ENCODE measurements at places on chromosomes 4 and X.
A peak's percentile ranks its signal among the peaks of the same experiment; 100 is the strongest.

DNA sequence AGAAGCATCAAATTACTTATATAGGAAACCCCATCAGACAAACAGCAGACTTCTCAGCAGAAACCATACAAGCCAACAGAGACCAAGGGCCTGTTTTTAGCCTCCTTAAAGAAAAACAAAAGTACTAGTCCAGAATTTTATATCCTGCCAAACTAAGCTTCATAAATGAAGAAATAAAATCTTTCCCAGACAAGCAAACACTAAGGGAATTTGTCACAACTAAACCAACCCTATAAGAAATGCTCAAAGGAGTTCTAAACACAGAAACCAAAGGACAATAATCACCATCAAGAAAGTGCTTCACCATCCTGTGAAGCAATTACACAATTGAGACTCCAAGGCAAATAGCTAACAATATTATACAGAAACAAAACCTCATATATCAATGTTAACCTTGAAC is 238.6 kb downstream of the NKX6-1 start:
- no peak for DNase-seq

GRCh38 chr4:159608436-159608835 is 505.6 kb downstream of the RAPGEF2 start:
- no peak for DNase-seq

GRCh38 chrX:106752101-106752678 is 25.7 kb downstream of the RNF128 start:
- DNase-seq = peak; percentile 0

GRCh38 chr4:184728858-184729257 is 5.0 kb downstream of the CENPU start:
- no peak for DNase-seq

GRCh38 chrX:7689791-7690412 is 153.1 kb upstream of the VCX start:
- no peak for DNase-seq

DNA sequence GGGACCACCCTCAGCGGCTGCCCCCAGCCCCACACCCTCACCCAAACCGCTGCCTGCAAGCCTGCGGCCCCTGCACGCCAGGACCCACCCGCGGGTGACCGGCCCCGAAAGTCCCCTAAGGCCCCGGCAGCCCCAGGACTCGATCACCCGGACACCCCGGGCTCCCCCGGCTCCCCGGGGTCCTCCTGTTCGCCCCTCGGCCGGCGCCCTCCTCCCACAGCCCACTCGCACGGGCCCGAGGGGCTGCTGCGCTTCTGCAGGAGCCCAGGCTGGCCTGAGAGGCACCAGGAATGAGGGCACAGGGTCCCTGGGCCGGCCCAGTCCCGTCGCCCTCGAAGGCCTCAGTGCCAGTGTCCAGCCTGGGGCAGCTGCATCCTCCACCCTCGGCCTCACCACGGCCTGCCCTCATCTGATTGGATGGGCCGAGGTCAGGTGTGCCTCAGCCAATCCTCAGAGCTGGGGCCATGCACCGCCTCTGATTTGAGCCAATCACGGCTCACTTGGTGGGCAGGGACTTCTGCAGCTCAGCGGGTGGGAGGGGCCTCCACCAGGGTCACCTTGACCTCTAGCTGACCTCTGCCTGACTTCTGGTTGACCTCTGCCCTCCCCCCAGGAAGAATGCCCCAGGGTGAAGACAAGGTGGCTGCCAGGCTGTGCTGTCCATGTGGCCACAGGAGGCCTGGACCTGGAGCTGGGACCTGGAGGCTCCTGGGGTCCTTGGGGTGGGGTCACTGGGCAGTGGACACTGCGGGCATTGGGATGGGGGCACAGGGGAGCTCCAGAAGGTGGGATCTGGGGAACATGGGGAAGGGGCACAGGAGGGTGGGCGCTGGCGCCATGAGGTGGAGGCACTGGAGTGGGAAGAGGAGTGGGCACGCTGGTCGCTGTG is 97.6 kb upstream of the NKX1-1 start:
- DNase-seq = no peak

GRCh38 chr4:162356181-162356580 is 192.4 kb upstream of the FSTL5 start:
- DNase-seq = no peak

GRCh38 chr4:165765053-165765452 is 108.0 kb upstream of the TLL1 start:
- DNase-seq = no peak

GRCh38 chrX:100747703-100748102 is 15.8 kb upstream of the SYTL4 start:
- no peak for DNase-seq

GRCh38 chrX:22788221-22788620 is 211.5 kb upstream of the DDX53 start:
- DNase-seq = no peak

- DNase-seq = no peak
Observed at GRCh38 chrX:13901354-13901753, 84.5 kb upstream of the GPM6B start.

- DNase-seq = no peak
Observed at GRCh38 chr4:127772769-127773671, 9.1 kb upstream of the HSPA4L start.

DNA sequence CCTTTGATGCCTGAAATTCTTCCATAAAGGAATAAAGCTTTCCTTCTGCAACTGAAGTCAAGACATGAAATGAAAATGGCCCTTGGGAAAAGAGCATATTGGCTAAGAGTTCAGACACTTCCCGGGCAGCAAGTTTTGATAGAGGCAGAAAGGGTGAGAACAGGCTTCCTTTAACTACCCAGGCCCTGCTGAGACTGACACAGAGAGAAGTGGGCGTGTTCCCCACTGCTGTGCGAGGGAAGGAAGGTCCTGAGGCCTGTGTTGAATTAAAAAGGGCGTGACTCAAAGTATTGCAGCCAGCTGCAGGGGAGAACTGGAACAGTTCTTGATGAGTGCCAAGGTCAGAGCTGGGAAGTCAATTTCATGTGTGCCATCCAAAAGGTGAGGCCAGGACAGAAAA is 33.9 kb upstream of the ADGRG2 start:
- DNase-seq = peak; percentile 15

DNA sequence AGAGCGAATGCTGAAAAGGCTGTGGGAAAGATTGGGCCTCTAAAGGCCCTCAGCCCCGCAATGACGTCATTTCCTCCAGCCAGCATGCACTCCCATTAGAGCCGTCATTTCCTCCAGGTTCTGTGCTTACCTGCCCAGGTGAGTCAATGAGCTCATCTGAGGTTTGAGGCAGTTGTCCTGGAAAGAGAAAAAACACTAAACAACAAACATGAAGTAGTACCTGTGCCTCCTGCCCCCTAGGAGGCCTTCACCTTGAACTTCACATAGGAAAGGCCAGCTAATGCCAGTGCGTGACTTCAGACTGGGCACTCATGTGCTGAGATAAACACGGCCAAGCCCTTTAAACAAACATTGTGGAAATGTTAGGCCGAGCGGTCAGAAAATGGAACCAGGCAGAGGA is 55.9 kb downstream of the FHDC1 start:
- no peak for DNase-seq

- no peak for DNase-seq
Observed at GRCh38 chrX:115713460-115713859, 152.5 kb downstream of the PLS3 start.

GRCh38 chr4:165927815-165928214 is 54.8 kb downstream of the TLL1 start:
- DNase-seq = no peak

DNA sequence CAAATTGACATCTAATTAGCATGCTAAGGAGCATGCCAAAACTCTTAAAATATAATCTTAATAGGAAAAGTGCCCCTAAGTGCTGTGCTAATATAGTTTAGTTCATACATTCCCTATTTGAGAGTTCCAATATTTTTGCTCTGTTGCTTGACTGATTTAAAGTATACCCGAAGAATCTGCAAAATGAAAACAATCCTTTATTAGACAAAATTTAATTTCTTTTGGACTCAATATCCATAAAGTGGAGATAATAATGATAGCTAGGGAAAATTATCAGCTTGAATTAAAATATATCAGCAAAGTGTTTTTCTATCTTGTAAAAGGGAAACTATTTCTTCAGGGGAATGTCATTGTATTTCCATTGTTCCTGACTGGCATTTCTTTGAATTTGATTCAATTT is 196.0 kb upstream of the NPY2R start:
- DNase-seq = no peak

GRCh38 chr4:103207673-103208072 is 9.5 kb upstream of the CENPE start:
- DNase-seq = peak; percentile 13

GRCh38 chrX:107684956-107685385 is 56.7 kb downstream of the PRPS1 start:
- DNase-seq = peak; percentile 97

GRCh38 chr4:183986971-183987946 is 82.2 kb downstream of the STOX2 start:
- peak; percentile 32 for DNase-seq

DNA sequence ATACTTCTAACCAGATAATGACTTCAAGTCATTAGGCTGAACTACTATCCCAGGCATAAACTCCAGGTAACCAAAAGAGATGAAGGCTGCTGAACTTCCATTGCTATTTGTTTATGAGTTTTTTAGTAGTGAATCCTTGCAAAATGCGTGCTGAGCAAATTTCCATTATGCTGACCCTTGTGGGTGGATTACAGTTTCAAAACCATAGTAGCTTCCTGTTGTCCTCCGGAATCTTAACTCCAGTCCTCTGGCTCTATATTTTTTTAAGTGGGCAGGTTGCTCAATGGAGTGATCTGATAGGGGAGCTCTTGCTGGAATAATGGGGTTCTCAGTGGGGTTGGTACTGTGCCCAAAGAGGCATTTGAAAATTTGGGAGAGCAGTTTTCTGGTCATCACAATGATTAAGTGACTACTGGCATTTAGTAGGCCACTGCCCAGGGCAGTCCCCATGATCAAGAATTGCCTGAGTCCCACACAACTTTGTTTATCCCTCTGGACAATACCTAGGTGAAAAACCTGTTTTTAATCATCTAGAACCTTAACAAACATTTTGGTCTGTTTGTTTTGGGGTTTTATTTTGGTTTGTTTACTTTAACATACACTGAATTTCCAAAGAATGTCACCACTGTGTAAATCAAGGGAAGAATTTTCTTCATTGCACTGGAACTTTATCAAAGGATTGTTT is 302.3 kb upstream of the GATB start:
- no peak for DNase-seq

Measured in NB4 (cell line).